ENCODE measurements at places on chromosomes 3 and 15.

DNA sequence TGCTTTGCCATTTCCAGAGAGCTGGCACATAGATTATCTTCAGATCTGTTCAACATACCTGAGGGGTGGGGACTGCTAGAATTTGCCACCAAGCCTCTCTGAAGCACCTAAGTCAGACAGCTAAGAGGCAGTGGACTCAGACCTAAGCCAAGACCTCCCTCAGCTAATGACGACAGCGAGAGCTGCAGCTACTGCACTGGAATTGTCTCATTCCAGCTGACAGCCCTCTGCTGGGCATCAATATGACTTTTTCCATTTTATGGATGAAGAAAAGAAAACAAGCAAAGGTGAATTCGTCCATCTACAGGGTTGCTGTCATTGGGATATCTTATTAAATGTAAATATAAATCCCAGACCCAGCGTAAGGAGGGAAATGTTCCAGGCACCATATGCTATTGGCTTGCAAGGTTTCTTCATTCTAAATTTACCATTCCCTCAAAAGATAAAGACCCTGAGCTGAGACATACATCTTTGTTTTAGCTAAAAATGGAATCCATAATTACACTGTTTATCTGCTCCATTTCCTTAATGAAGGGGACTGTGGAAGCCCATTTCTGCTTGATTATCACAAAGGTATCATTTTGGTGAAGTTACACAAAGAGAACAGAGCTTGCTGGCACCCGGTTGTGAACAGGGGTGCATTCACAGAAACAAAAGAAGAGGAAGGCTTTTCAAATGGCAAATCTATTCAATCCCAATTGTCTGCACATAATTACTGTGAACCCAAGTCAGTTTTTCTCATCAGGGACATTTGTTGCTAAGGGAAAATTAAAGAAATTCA is 85.5 kb upstream of the LRTM1 start:
- DNase-seq: no peak

DNA sequence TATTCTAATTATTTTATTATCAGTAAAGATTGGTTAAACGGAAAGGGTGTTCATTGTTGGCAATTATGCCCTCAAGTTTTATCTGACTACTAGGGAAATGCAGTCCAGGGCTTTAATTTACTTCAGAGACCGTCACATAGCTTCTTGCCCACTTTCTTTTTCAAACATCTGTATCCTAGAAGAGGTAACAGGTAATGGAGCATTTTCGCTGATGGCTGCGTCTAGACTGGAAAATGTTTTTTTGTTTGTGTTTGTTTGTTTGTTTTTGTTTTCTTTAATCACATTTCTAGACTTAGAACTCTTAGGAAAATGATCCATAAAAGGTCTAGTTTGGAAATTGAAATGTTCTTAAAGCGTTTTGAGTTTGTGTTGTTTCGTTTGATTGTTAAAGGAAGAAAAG is 71.4 kb downstream of the ANXA2 start:
- no peak for DNase-seq

DNA sequence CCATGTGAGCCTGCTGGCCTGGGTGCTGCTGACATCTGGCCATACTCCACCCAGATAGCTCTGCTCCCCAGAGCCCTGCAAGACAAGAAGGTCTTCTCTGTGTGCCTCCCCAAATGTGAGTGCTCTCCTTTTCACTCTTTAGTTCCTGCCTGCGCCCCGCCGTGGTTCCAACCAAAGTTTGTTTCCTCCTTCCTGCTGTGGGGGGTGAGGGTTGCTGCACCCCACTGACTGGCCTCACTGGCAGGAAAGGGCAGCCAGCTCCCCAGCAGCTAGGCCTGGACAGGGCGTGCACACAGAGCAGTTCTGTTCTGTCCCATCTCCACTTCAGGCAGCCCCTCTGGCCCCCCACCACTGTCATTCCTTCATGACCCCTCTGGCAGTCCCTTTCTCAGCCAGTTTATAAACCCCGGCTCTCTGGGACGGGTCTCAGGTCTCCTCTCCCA is 5.4 kb upstream of the CCDC174 start:
- DNase-seq: no peak

DNA sequence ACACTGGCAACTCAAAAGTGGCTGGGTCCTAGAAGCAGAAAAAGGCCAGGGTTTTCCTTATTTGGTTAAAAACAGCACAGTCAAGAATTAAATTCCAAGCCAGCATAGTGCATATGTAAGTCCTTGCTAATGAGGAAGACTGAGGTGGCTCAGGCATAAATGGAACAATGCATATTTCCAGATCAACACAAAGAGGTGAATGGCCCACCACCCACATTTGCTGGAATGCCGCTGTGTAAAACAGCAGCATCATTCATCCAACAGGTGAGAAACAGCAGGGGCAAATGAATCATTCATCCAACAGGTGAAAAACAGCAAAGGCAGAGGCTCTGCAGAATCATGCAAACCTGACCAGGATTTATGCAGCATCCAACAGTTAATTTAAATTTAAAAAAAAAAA is 32.9 kb downstream of the GPR176 start:
- DNase-seq: no peak

DNA sequence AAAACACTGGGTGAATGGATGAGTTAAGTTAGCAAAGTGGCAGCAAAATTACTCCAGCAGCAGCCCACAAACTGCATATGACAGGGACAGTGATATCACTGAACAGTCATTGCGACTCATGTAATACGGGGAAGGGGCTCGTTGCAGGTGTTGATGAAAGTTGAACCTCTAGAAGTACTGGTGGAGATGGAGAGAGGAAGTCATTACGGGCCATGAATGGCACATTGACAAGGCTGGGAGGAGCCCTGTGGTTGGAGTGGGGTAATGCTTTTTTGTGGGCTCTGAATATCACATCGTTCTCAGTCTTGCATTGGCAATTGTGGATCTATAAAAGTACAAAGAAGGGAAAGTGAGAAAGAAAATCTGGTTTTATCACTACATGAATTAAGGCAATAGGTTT is 278.1 kb downstream of the ZPLD1 start:
- no peak for DNase-seq

- DNase-seq: no peak
Measured at GRCh38 chr3:111708157-111708771, 113.1 kb upstream of the ZBED2 start.

GRCh38 chr3:22933841-22934116 is 269.3 kb upstream of the UBE2E2 start:
- DNase-seq: no peak

- DNase-seq: no peak
Measured at GRCh38 chr3:117218641-117219048, 509.1 kb downstream of the TUSC7 start.

GRCh38 chr3:148742118-148742517 is 44.4 kb downstream of the AGTR1 start:
- no peak for DNase-seq

DNA sequence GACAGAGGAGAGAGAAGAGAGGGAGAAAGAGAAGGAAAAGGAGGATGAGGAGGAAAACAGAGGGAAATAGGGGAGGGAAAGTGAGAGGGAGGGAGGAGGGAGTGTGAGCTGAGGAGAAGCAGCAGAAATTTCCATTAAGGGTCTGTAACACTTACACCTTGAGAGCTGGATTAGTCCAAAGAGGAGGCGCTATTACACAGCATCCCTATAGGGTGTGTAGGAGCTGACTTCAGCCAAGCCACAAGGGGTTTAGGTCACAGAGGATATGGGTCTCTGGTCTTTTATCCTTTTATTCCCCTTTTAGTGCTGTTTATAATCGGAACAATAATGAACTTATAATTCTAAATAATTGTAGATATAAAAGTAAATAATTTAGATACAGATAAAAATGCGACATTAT is 230.4 kb downstream of the GABRG3 start:
- no peak for DNase-seq

DNA sequence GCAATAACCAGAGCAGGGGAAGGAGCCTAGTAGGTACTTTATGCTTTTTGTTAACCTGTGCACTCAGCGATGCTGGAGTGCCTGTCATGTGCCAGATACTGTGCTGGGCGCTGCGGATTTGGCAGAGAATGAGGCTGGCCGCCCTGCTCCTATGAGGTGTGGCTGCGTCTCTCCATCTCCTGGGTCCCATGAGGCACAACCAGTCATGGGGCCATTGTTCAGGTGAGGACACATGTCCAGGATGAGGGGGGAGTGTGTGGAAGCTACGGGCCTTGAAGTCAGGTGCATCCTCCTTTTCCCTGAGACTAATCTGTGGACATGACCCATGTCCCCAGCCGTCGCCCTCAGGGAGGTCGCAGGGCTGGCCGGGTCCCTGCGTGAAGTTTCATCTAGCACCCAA is 963 bp upstream of the TXNRD3 start:
- no peak for DNase-seq

DNA sequence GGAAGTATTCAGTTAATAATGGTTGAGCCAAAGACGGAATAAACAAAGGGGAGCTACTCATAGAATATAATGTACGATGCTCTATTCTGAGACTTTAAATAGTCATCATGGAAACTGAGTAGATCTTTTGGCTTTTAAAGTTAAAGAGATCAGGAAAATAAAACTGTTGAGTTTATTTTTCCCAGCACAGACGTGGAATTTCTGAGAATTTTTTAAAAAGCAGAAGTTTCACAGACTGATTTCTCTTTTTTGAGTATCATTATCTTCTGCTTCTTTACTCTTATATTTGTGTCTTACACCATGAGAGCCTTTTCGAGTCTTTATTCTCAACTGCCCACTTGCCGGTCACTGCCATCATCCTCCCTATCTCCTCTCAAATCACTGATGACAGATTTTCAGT is 13.2 kb downstream of the P2RY14 start:
- no peak for DNase-seq

DNA sequence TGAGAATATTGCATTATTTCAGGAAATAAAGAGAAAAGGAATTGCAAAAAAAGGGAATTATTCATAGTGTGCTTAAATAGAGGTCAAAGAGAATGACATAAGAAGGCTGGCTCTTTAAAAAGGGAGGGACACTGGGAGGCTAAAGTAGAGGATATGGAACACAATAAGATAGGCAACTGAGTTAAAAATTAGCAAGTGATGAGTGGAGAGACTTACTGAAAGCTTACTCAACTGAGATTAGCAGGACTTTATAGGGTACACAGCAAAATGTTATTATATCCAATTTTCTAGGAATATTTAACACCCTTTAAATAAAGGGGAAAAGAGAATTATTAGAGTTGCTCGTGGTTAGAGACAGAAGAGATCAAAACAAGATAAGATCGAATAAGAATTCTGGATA is 375.2 kb downstream of the LSAMP start:
- DNase-seq: no peak

- no peak for DNase-seq
Measured at GRCh38 chr3:140850210-140850955, 91.3 kb upstream of the SLC25A36 start.

DNA sequence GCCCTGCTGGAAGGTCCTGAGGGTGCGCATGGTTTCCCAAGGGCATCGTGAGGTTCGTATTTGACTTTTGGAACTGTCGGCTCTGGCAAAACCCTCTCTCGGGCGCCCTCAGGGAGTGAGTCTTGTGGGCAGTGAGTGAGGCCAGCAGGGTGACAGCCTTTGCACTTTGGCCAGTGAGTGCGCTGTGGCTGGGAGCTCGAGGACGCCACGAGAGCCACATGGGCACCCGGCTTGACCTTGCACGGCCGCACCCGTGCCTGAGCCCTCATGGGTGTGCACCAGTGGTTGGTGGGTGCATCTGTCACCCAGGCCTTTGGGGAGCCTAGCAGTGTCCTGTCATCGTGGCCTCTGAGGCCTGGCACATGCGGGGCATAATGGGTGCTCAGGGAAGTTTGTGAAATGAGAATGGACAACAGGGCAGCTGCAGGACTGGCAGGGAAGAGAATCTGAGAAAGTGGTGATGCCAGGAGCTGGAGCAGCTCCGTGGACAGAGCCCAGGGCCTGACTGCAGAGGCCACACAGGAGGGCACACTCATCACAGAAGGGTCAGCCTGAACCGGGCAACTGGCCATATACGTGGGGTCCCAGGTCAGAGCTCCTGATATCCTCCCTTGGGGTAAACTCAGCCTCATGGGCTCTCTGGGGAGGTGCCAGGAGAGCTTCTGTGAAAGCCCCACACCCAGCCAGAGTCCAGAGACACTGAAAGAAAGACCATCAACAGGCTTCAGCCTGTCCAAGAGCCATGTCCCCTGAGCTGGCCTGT is 30.4 kb upstream of the SNRPA1 start:
- no peak for DNase-seq

- no peak for DNase-seq
Measured at GRCh38 chr3:44427683-44428082, 49.8 kb downstream of the ZNF445 start.

- DNase-seq: peak; percentile 61
Measured at GRCh38 chr3:105868431-105868741, 426 bp downstream of the CBLB start.

GRCh38 chr15:43881944-43882343 is 55.1 kb downstream of the WDR76 start:
- DNase-seq: no peak

GRCh38 chr15:87211547-87211946 is 1045.0 kb downstream of the NTRK3 start:
- DNase-seq: no peak

- no peak for DNase-seq
Measured at GRCh38 chr3:71008350-71008935, 575.1 kb downstream of the FOXP1 start.

DNA sequence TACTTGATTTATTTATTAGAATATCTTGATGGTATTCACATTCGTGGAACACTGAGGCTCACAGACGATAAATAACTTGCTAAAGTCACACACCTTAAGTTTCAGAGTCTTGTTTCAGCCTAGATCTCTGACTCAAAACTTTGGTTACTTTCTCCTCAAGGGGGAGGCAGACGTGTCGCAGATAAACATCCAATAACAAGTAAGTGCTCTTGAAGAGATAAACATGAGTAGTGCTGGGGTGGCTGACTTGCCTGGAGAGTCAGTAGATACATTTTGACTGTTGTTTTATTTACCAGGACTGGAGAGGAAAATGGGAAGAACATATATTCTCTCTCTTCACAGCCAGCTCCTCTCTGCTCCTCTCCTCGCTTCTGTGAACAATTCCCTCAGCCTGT is 31.3 kb downstream of the FBXO45 start:
- no peak for DNase-seq

GRCh38 chr15:89090791-89091626 is 2.8 kb downstream of the ABHD2 start:
- DNase-seq: peak; percentile 41

DNA sequence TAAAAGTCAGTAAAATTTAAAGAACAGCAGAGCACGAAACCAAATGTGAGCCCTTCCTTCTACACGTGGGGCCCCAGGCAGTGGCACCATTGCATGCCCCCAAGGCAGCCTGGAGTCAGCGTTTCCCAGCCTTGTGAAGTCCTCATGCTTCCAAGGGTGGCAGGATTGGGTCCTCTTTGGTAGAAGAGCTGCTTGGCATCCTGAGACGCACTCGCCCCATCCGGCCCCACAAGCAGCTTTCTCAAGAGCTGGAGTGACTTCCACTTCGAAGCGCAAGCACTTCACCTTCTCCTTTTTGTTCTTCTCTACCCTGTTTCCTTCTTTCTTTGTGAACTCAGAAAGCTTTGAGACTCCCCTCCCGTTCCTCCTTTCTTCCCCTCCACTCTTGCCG is 34.7 kb downstream of the ZNF710 start:
- DNase-seq: no peak

GRCh38 chr3:131329774-131330173 is 51.8 kb upstream of the NUDT16 start:
- no peak for DNase-seq

GRCh38 chr15:91186904-91187656 is 87.0 kb downstream of the SV2B start:
- DNase-seq: peak; percentile 29

GRCh38 chr3:188580223-188580622 is 426.3 kb downstream of the LPP start:
- DNase-seq: no peak

Data from NCI-H1092 treated with DMSO at 0.1 percent for 48 hours (cell line).